Heart right ventricle (tissue), 16 donors: ENCODE measurements at places on chromosomes 5 and 9. TPM values are rescaled to one million over a fixed set of nuclear protein-coding genes. Genes with fewer than 3 reads are reported as not detected.

The SAXO1 gene
- total RNA-seq: not detected

The GPR21 gene
- not detected for total RNA-seq

The NEK6 gene
- total RNA-seq: 7.4 TPM

The C5orf34 gene
- total RNA-seq: 0.76 TPM

The CARD6 gene
- total RNA-seq: 8.3 TPM

The ZER1 gene
- total RNA-seq: 65.6 TPM

The MGAT1 gene
- total RNA-seq: 61.5 TPM

The MAST4 gene
- 79.7 TPM for total RNA-seq

The DDX4 gene
- not detected for total RNA-seq
